ENCODE measurements at places on chromosomes 7 and 10.

GRCh38 chr7:139721821-139722220, 56.0 kb downstream of the HIPK2 start:
- DNase-seq: no peak

- DNase-seq: no peak
Observed at GRCh38 chr7:149489391-149490024, 8.1 kb downstream of the ZNF746 start.

DNA sequence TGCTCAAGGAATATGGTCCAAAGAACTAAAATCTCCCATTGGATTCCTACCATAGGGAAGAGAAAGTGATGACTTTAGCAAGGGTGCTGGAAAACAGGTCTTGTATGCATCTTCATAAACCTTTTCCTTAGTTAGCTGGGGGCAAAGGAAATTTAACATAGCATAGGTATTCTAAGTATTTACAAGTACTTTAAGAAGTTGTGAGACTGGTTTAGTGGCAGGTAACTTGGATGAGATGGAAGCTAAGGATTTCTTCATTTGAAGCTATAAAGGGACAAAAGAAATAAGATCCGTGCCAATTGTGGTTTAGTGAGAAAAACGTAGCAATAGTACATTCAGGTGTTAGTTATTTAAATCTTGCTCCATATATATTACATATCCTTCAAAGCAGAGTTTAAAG, 183.4 kb upstream of the TCF7L2 start:
- no peak for DNase-seq

- DNase-seq: no peak
Observed at GRCh38 chr10:48801001-48801421, 116.3 kb downstream of the WDFY4 start.

- DNase-seq: peak; percentile 95
Observed at GRCh38 chr7:146655928-146656797, 539.6 kb downstream of the CNTNAP2 start.

DNA sequence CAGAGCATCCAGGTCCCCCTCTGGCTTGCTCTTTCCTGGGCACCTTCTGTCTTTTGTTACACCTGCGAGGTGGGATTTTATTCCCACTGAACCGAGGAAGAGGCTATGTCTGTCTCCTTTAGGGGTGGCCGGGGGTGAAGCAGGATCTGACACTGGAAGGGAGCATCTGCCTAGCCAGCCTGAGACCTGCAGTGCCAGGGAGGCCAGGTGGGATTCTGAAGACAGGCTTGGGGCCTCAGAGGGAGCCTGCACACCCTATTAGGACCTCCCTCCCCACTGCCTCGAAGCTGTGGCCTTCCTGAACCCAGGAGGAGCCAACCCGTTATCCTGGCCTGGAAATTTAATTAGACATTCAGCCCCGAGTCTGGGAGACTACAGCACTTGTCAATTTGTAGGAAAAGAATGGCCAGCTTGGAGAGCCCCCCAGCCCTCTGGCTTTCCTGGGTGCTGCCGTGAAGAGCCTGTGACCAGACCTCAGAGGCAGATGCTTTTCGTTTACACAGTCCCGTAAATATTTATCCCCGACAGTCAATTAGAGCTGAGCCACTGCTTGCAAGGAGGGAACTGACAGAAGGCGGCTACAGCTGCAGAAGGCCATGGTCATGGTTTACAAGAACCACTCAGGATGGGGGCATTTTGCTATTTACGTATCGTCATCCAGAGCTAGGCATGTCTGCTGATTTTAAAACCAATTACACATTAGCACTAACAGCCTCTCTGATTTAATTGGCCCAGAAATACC, 19.7 kb downstream of the CHAT start:
- no peak for DNase-seq

DNA sequence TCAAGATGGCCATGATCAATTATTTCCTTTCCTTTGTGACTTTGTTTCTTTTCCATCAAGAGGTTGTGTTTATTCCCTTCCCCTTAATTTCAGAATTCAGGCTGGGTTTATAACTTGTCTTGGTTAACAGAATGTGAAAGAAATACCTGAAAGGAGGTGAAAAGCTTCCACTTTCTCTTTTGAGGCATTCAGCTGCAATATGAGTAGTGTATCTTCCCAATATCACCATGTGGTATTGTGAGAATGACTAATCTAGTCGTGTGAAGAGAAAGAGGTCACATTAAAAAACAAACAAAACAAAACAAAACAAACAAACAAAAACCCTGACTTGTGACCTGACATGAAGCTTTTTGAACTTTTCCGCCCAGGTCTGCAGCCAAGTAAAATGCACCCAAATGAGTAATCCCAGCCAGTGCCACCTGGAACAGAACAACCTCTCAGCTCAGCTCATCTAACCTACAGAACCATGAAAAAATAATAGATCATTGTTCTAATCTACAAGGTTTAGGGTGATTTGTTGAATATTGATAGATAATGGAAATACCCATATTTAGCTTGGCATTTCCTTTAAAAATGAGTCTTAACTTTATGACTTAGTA, 70.8 kb upstream of the TEX47 start:
- no peak for DNase-seq

DNA sequence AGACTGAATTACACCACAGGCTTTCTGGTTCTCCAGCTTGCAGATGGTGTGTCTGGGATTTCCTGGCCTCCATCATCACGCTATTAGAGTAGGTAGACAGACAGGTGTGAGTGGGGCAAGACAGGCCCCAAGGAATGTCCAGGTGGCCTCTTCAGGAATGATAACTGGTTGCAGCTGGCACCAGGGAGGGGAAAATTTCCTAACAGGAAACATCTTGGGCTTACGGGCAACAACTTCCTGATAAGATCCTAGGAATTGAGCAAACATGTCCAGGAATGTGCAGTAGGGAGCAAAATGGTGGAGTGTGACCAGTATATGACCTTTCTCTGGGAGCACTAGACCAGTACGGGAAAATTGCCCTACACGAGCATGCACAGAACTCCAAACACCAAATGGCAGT, 11.3 kb downstream of the XRCC2 start:
- no peak for DNase-seq

GRCh38 chr10:60148266-60148840, 241.3 kb downstream of the ANK3 start:
- no peak for DNase-seq

- DNase-seq: no peak
Observed at GRCh38 chr10:14416308-14416700, 85.6 kb upstream of the FRMD4A start.
